CD4-positive, alpha-beta T cell treated with Interleukin-17A for 1 hour (primary cell): ENCODE measurements at places on chromosomes 1 and 21.

GRCh38 chr1:23097316-23097715 lies 71.3 kb downstream of the LUZP1 start:
- no peak for DNase-seq

DNA sequence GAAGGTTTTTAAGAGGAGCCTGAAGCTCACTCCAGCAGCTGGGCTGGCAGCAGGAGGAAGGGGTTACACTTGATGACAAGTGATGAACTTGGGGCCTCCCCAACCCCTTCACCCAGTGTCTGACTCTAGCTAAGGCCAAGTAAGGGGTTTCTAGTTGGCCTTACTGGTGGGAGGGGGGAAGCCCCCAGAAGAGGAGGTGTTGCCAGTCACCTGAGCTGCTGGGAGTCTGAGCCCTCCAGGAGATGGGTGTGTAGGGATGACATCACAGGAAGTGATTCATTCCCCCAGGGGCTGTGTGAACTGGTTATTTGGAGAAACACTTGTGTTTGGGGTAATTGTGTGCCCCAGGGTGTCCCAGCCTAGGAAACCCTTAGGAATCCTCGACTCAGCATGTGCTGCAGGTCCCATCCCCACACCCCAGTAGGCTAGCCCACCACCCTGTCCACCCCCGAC lies 3.1 kb downstream of the PADI1 start:
- peak; percentile 43 for DNase-seq

DNA sequence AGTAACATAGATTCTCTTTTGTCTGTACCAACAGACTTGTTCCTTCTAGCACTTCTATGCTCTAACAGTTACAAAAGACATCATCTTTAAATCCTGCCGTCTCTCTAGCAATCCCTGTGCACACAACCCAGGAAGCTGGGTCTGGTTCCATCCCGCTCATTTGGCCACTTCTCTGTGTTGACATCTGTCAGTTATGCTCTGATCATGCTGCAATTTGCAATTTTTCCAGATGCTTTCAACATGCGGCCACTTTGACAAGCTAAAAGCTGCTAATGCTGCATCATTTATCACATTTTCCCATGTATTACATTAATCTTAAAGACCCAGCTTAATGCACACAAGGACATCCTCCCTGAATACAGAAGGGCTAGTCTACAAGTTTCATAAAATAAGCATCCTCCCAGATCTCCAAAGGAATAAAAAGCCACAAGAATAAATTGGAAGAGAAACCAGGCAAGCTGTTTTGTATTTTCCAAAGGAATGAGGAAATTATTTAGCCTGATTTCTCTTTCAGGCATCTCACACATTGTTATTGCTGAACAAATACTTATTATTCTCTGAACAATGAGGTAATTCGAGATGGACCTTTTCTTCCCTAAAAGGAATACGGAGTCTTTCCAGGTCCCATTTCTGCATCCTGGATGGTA lies 19.0 kb upstream of the LRRC52 start:
- DNase-seq: no peak

- DNase-seq: peak; percentile 74
These were observed 33.2 kb upstream of the FAM163A start for GRCh38 chr1:179709841-179710329.

DNA sequence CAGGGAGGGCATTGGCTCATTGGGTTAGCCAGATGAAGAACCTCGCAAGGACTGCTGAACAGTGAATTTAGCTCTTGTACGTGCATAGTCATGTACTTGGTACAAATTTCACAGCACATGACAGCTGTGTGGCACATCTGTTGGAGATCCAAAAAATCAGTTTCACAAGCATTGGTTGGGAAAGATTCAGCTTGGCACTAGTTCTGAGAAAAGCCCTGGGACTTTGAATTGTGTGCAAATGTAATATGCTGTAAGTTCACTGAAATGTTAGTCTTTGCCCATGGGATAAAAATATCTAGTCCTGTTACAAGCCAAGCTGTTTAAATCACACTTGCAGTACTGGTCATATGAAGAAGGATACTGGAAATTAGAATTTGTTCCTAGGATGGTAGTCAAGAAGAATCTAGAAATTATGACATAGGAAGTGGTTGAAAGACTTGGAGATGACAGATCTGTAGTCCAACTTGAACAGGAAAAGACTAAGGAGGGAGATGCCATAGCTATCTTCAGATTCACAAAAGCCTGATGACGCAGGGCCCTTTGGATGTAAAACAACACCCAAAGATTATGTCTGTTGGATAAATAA lies 19.2 kb downstream of the LAMC2 start:
- DNase-seq: no peak

DNA sequence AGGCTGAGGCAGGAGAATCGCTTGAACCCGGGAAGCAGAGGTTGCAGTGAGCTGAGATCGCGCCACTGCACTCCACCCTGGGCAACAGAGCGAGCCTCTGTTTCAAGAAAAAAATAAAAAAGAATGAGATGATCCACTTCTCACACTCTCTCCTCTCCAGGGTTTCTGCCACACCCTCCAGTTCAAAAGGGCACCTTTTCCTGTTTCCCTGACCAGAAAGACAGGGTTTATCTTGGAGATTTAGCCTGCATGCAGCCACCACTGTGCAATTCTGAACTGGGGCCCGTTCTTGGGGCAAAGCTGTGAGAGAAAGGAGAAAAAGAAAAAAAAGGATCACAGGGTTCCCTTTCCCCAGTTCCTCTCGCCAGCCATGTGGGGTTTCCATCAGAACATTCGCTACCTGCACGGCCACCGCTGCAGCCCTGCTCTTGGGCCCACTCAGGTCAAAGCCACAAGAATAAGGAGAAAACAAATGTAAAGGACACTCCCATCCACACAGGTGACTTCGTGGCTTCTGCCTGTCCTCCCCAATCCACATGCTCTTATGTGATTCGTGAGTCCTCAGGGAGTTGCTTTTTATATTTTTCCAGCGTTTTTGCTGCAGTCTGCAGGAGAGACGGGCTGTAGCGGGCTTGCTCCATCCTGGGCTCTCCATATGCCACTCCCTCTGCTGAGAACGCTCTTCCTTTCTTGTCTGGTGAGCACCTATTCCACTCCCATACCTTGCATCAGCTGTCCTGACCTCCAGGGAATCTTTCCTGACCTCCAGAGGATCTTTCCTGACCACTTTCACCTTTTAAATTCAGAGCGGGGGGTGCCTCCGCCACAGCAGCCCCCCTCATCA lies 26.4 kb downstream of the GNG4 start:
- DNase-seq: no peak

DNA sequence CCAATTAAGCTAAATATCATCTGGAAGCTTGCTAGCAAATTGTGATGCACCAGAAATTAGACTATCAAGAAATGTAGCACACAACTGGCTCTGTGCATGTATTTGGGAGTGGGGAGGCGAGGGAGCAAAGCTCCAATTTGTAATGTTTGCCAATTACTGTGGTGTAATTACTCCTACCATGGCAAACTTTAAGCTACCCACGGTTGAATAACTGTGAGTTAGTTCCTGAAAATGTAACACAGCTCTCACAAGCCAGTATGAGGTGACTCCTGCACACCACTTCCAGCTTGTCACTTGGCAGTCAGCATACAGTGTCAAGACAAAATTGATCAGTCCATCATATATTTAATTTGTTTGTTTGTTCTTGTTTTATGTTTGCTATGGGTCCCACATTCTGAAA lies 141.2 kb downstream of the TM2D1 start:
- DNase-seq: no peak

DNA sequence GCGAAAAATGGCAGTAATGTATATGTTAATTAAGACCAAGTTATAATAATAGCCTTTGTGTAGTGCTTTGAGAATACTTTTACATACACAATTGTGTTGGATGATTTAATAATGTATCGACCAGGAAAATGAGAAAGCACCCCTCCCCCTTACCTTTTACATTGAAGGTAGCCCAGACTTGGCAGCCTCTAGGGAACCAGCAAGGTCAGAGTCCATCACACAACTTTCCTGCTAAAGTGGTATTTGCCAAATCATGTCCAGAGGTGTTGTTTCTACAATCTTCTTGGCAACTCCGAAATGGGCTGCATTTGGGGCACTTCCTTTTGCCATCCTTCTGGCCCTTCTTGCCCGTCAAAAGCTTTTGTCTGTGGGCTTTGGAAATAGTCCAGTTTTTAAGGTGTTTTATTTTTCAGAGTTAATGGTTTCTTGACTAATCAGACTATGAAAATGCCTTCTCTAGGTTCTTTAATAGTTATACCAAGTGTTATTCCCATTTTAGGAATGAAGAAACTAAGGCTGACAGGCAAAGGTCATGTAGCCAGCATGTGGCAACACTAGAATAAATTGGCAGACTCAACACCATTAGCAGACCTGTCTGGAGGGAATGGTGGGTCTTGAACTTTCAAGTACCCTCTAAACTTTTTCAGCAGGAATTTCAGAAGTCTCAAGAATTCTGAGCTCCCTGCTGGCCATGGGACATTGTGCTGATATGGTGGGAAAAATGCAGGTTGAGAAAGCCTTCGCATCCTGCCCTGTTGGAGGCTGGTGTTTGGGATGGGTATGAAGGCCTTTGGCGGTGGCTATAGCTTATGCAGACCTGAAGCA lies 6.8 kb downstream of the ATP1A1 start:
- DNase-seq: no peak

DNA sequence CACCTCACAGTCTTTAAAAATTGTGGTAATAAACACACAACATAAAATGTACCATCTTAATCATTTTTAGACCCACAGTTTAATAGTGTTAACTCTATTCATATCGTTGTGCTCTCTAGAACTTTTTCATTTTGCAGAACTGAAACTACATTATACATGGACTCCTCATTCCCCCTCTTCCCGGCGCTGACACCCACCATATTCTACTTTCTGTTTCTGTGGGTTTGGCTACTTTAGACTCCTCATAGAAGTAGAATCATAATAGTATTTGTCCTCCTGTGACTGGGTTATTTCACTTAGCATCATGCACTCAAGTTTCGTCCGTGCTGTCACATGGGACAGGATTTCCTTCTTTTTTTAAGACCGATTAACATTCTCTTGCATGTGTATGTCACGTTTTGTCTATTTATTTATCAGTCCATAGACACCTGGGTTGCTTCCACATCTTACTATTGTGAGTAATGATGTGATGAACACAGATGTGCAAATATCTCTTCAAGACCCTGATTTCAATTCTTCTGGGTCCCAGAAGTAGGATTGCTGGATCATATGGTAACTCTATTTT lies 62.9 kb upstream of the TMPRSS2 start:
- no peak for DNase-seq

DNA sequence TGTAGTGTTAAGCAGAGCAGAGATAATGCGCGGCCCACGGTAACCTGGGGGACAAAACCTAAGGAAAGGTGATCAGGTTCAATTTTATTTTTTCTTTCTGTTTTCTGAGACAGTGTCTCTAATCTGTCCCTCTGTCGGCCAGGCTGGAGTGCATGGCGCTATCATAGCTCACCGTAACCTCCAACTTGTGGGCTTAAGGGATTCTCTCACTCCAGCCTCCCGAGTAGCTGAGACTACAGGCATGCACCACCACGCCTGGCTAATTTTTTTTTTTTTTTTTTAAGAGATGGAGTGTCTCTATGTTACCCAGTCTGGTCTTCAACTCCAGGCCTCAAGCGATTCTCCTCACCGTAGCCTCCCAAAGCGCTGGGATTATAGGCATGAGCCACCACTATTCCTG lies 724 bp upstream of the ANKRD35 start:
- no peak for DNase-seq

GRCh38 chr1:145995148-145995881 lies 1.1 kb downstream of the TXNIP start:
- DNase-seq: no peak

GRCh38 chr1:60739729-60740128 lies 342.6 kb upstream of the NFIA start:
- DNase-seq: no peak

GRCh38 chr21:34989337-34990151 lies 59.6 kb downstream of the RUNX1 start:
- DNase-seq: no peak

DNA sequence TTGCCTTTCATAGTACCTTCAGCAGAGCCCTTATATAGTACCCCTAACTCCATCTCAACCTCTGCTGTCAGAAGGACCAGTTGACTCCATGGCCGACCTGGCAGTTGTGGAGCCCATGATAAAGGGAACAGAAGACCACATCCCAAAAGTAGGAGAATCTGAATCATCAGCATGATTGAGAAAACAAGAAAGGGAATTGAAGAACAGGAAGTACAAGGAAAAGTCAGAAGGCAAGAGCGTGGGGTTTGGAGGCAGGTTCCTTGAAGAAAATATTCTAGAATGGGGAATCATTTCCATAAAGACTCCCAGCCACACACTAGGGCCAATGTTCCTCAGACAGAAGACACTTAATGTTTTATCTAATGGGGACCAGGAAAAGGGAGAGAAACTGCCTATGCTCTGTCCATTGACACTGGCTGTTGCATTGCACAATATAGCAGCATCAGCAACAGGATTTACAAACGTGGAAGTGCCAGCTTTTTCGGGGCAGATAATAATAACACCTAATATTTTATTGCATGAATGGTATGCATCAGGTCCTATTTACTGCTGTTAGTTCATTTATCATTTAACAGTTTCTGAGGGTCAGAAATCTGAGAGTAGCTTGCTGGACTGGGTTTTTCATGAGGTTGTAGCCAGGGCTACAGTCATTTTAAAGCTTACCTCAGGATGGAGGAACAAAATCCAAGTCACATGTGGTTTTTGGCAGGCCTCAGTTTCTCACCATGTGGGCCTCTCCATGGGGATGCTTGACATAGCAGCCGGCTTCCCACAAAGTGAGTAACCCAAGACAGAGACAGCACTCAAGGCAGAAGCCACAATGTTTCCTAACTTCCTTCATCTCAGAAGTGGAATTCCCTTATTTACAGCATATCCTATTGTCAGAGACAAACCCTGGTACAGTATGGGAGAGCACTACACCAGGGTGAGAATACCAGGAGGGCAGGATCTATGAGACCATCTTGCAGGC lies 483.4 kb downstream of the PLPP3 start:
- no peak for DNase-seq

- no peak for DNase-seq
These were observed at the start of gene TMPRSS2 for GRCh38 chr21:41507521-41508414. Gene TMPRSS2, minus strand, starts transcription at chr21:41508158. Its CDS starts 10,025 bp downstream, at chr21:41498133.

- no peak for DNase-seq
These were observed 1290.8 kb downstream of the NCAM2 start for GRCh38 chr21:22288885-22289499.

DNA sequence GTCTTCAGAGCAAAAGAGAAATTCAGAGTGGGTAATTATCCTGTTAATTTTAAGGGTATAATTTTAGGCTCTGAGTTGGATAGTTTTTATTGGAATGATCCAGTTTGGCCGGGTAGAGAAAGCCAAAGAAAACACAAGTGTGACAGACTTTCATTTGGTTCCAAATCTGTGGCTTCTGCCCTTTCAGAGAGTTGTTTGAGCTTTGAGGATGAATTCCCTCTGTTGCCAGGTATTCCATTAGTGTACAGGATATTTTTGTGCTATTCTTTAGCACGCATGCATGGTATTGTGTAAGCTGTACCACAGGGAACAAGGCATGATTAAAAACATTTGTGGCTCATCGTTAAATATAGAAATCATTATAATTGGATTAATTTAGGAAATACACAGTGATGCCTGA lies 384.4 kb downstream of the ADGRL2 start:
- no peak for DNase-seq

GRCh38 chr1:47465605-47466004 lies 27.8 kb downstream of the FOXD2 start:
- no peak for DNase-seq
